Endodermal cell (in vitro differentiated cells): ENCODE measurements at places on chromosomes 11 and 22. TPM values are rescaled to one million over a fixed set of nuclear protein-coding genes. Genes with fewer than 3 reads are reported as not detected.
A peak's percentile ranks its signal among the peaks of the same experiment; 100 is the strongest.

DNA sequence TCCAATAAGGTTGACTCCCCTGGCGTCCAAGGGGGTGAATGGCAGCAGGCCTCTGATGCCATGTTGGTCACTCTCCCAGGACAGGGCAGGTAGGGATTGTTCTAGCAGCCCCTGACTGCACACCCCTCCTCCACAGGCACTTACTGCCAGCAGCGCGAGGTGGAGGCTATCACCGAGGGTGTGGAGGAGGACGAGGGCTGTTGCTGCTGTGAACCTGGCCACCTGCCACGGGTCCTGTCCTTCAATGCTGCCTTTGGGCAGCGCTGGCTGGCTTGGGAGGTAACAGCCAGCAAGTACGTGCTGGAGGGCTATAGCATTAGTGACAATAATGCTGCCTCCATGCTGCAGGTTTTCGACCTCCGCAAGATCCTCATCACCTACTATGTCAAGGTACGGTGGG is 7.7 kb upstream of the SIPA1 start:
- no peak overlapping the region for H3K4me3 ChIP-seq
- no peaks in the 10 kb centered on the region for H3K27me3 ChIP-seq
- peaks cover 68% of the 10 kb centered on the region for H3K36me3 ChIP-seq
- H3K27ac ChIP-seq: no peak overlapping the region
- no peak for DNase-seq

DNA sequence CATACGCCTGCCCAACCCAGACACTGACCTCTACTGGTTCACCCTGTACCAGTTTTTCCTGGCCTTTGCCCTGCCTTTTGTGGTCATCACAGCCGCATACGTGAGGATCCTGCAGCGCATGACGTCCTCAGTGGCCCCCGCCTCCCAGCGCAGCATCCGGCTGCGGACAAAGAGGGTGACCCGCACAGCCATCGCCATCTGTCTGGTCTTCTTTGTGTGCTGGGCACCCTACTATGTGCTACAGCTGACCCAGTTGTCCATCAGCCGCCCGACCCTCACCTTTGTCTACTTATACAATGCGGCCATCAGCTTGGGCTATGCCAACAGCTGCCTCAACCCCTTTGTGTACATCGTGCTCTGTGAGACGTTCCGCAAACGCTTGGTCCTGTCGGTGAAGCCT is 2.2 kb downstream of the MCHR1 start:
- peaks cover 19% of the 10 kb centered on the region for H3K4me1 ChIP-seq
- no peak overlapping the region for H3K4me3 ChIP-seq
- no peak for DNase-seq

- H3K4me3 ChIP-seq: no peak overlapping the region
- DNase-seq: peak; percentile 89
- no peak overlapping the region for H3K27ac ChIP-seq
- no peaks in the 10 kb centered on the region for H3K36me3 ChIP-seq
These were observed 485.8 kb upstream of the CADM1 start for GRCh38 chr11:115990004-115990447.

- H3K36me3 ChIP-seq: no peaks in the 10 kb centered on the region
- peaks cover 33% of the 10 kb centered on the region for H3K27me3 ChIP-seq
- H3K4me1 ChIP-seq: no peaks in the 10 kb centered on the region
- H3K27ac ChIP-seq: no peak overlapping the region
- no peak overlapping the region for H3K4me3 ChIP-seq
These were observed 118.1 kb upstream of the CLPB start for GRCh38 chr11:72552399-72552910.

- DNase-seq: no peak
- H3K36me3 ChIP-seq: no peaks in the 10 kb centered on the region
- peak overlapping the region; percentile 91 for H3K4me3 ChIP-seq
- no peak overlapping the region for H3K27ac ChIP-seq
- H3K4me1 ChIP-seq: peaks cover 4% of the 10 kb centered on the region
These were observed 808 bp upstream of the MSANTD2 start for GRCh38 chr11:124801014-124801413.

- H3K4me3 ChIP-seq: no peak overlapping the region
- no peaks in the 10 kb centered on the region for H3K36me3 ChIP-seq
- H3K4me1 ChIP-seq: no peaks in the 10 kb centered on the region
- H3K27me3 ChIP-seq: peaks cover 4% of the 10 kb centered on the region
These were observed 80.0 kb upstream of the CLPB start for GRCh38 chr11:72514331-72514730.

GRCh38 chr11:113615098-113615497 is 91.0 kb downstream of the TMPRSS5 start:
- no peak overlapping the region for H3K27ac ChIP-seq
- DNase-seq: peak; percentile 80
- peaks cover 3% of the 10 kb centered on the region for H3K4me1 ChIP-seq

DNA sequence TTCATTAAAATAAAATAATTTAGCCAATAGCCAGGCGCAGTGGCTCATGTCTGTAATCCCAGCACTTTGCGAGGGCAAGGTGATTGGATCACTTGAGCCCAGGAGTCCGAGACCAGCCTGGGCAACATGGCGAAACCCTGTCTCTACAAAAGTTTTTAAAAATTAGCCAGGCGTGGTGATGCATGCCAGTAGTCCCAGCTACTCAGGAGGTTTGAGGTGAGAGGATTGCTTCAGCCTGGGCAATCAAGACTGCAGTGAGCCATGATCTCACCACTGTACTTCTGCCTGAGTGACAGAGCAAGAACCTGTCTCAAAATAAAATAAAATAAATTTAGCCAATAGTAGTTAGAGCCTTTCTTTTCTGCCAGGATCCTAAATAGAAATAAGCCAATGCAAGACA is 12.2 kb downstream of the HPS5 start:
- H3K36me3 ChIP-seq: peaks cover 76% of the 10 kb centered on the region
- DNase-seq: no peak
- H3K4me1 ChIP-seq: no peaks in the 10 kb centered on the region
- no peaks in the 10 kb centered on the region for H3K27me3 ChIP-seq

- no peak overlapping the region for H3K4me3 ChIP-seq
- H3K27me3 ChIP-seq: no peaks in the 10 kb centered on the region
- no peaks in the 10 kb centered on the region for H3K4me1 ChIP-seq
- peak; percentile 59 for DNase-seq
These were observed 539.1 kb downstream of the FAM181B start for GRCh38 chr11:82194521-82194920.

DNA sequence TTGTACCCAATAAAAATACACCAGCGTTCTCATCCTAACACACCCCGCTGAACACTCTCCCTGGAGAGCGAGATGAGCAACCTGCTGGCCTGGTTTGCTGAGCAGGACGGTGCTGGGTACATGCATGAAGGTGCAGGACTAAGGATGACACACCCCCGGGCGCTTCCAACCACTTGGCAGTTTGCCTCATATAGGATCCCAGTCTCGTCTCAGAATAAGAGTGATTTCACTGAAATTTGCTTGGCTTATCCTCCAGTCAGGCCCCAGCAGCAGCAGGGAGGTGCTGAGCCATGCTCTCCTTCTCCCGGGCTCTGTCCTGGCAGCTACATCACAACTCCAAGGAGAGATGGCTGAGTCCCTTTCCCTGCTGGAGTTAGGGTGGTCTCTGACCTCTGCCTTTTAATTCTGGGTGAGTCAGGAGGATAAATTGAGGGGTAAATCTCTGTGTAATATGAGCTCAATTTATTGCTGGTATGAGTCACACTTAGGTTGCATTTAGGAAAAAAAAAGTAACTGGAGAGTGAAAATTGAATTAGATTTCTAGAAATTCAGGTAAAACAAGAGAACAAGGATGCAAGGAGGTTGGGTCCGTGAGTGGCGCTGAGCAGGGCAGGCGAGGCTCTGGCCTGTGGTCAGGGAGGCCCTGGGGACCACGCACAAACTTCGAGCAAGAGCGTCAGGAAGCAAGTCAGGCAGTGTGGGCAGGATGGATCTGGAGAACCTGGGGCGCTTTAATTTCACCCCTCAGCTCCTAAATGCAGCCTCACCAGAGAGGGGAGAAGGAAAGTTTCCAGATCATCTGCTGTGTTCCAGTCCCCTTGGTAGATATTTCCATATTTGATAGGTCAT is 974.0 kb downstream of the TBC1D22A start:
- H3K4me3 ChIP-seq: no peak overlapping the region
- H3K36me3 ChIP-seq: no peaks in the 10 kb centered on the region
- DNase-seq: no peak
- H3K27ac ChIP-seq: no peak overlapping the region
- H3K4me1 ChIP-seq: peaks cover 7% of the 10 kb centered on the region

- no peaks in the 10 kb centered on the region for H3K27me3 ChIP-seq
- no peaks in the 10 kb centered on the region for H3K36me3 ChIP-seq
- peaks cover 21% of the 10 kb centered on the region for H3K4me1 ChIP-seq
- H3K4me3 ChIP-seq: no peak overlapping the region
These were observed 46.7 kb downstream of the PACS1 start for GRCh38 chr11:66116576-66117361.

DNA sequence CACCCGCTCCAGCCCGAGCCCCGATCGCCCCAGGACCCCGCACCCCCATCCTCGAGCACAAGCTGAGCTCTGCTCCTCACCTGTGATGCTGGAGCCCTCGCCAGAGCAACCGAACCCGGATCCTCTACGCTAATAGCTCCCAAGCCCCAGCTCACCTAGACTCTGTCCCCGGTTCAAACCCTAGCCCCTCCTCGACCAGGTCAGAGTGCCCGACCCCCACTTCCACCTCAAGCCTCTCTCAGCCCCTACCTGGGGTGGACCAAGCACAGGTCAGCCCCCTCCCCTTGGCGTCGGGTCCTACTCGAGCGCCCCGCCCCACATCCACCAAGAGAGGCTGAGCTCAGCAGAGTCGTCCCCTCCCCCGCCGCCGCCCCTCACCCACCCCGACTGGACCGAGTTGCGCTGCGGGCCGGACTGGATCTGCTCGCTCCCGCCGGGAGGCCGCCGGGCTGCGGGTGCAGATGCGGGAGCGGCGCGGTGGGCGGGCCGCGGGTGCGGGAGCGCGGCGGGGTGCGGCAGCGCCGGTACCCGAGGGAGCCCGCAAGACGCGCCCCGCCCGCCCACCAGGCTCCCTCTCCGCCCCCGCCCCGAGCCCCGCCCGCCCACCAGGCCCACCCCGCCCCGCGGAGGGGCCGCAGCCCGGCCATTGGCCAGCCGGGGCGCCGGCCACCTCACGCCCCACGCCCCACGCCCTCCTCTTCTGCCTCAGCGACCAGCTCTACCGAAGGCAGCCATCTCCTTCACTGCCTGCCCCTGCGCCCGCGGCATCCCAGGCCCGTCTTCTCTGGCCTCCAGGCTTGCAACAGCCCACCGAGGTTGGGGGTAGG is 577 bp upstream of the DKK3 start:
- peak overlapping the region; percentile 85 for H3K4me3 ChIP-seq
- peaks cover 4% of the 10 kb centered on the region for H3K4me1 ChIP-seq
- H3K36me3 ChIP-seq: peaks cover 5% of the 10 kb centered on the region
- peaks cover 36% of the 10 kb centered on the region for H3K27me3 ChIP-seq
- no peak overlapping the region for H3K27ac ChIP-seq
- DNase-seq: peak; percentile 94

GRCh38 chr11:64880240-64881001 is 2.0 kb upstream of the EHD1 start:
- no peak for DNase-seq
- H3K27me3 ChIP-seq: no peaks in the 10 kb centered on the region
- H3K27ac ChIP-seq: no peak overlapping the region

DNA sequence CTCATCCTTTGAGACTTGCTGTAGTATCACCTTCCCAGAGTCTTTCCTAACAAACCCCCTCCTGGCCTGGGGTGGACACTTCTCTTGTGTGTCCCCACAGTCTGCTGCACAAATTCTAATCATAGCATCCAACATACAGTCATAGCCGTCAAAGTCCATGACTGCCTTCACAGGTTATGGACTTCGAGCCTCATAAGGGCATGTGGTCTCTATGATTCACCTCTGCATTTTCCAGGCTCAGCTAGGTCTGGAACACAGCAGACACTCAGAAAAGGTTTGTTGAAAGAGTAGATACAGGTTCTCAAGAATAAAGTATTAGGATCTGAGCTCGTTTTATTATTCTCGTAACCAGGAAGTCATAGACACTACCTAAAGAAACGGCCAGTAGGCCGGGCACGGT is 13.2 kb upstream of the SCUBE2 start:
- H3K4me1 ChIP-seq: no peaks in the 10 kb centered on the region
- no peak overlapping the region for H3K4me3 ChIP-seq
- DNase-seq: no peak
- H3K27me3 ChIP-seq: no peaks in the 10 kb centered on the region

DNA sequence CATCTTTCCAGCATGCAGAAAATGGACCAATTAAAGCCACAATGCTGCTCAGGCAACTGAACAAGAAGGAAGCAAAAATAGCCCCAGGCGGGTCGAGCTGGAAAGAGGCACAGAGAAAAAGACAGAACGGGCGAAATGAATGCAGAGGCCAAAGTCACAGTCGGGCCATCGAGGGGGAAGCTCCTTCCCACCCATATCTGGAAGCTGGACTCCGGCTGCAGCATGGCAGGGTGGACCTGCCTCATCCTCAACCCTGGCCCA is 58.6 kb upstream of the PRDM11 start:
- H3K36me3 ChIP-seq: no peaks in the 10 kb centered on the region
- H3K27ac ChIP-seq: no peak overlapping the region
- H3K27me3 ChIP-seq: no peaks in the 10 kb centered on the region
- DNase-seq: no peak

- H3K4me3 ChIP-seq: no peak overlapping the region
- H3K27me3 ChIP-seq: no peaks in the 10 kb centered on the region
- H3K4me1 ChIP-seq: no peaks in the 10 kb centered on the region
- no peaks in the 10 kb centered on the region for H3K36me3 ChIP-seq
- no peak overlapping the region for H3K27ac ChIP-seq
- DNase-seq: no peak
These were observed 23.9 kb downstream of the OR51E2 start for GRCh38 chr11:4673781-4674180.

- no peaks in the 10 kb centered on the region for H3K36me3 ChIP-seq
- H3K27ac ChIP-seq: no peak within 1 kb of the TSS
- peak; percentile 68 for DNase-seq
These were observed at the start of gene MCHR1 for GRCh38 chr22:40679249-40679963. Gene MCHR1, plus strand, starts transcription at chr22:40679484. Its CDS starts 169 bp downstream, at chr22:40679653.

- H3K27ac ChIP-seq: no peak overlapping the region
- H3K4me1 ChIP-seq: peaks cover 2% of the 10 kb centered on the region
- H3K36me3 ChIP-seq: peaks cover 57% of the 10 kb centered on the region
- H3K4me3 ChIP-seq: no peak overlapping the region
- no peaks in the 10 kb centered on the region for H3K27me3 ChIP-seq
These were observed 5.2 kb downstream of the ACP2 start for GRCh38 chr11:47243454-47243853.

GRCh38 chr11:60303661-60304060 is 23.2 kb downstream of the MS4A4A start:
- H3K4me3 ChIP-seq: no peak overlapping the region
- peaks cover 19% of the 10 kb centered on the region for H3K27me3 ChIP-seq
- no peak overlapping the region for H3K27ac ChIP-seq
- no peaks in the 10 kb centered on the region for H3K36me3 ChIP-seq

The KRTAP5-2 gene
- not detected in 2 replicates for total RNA-seq

The XRRA1 gene
- total RNA-seq: 9.0 to 18.2 TPM (median 15.3 TPM) in 3 replicates

The POU2F3 gene
- not detected in 3 replicates for total RNA-seq

The FAM180B gene
- 0.16 and 0.20 TPM in 2 replicates for total RNA-seq

The CLDN5 gene
- total RNA-seq: 0.20 and 0.27 TPM in 2 replicates

The GSTT2B gene
- total RNA-seq: 4.4 to 9.6 TPM (median 8.2 TPM) in 3 replicates

The ADAMTS15 gene
- total RNA-seq: 1.0 TPM in 2 replicates

The KAT5 gene
- total RNA-seq: 42.2 to 55.3 TPM (median 48.8 TPM) in 3 replicates

The MRPL40 gene
- 20.6 to 26.5 TPM (median 24.5 TPM) in 3 replicates for total RNA-seq

The HSPB2 gene
- total RNA-seq: 0.33 TPM in 1 of 3 replicates, not detected in the others

The OR52H1 gene
- not detected in 2 replicates for total RNA-seq

The NNMT gene
- total RNA-seq: not detected in 3 replicates

The CCDC90B gene
- total RNA-seq: 92.2 to 123 TPM (median 105 TPM) in 3 replicates

The KCNJ1 gene
- total RNA-seq: 0.14 to 0.23 TPM in 2 of 3 replicates, not detected in the other

The RAC2 gene
- 3.8 and 5.6 TPM in 2 replicates for total RNA-seq

The MS4A12 gene
- not detected in 3 replicates for total RNA-seq

The RFPL3 gene
- total RNA-seq: 0.23 TPM in 1 of 3 replicates, not detected in the others
